ENCODE measurements at places on chromosomes 1 and 21.

DNA sequence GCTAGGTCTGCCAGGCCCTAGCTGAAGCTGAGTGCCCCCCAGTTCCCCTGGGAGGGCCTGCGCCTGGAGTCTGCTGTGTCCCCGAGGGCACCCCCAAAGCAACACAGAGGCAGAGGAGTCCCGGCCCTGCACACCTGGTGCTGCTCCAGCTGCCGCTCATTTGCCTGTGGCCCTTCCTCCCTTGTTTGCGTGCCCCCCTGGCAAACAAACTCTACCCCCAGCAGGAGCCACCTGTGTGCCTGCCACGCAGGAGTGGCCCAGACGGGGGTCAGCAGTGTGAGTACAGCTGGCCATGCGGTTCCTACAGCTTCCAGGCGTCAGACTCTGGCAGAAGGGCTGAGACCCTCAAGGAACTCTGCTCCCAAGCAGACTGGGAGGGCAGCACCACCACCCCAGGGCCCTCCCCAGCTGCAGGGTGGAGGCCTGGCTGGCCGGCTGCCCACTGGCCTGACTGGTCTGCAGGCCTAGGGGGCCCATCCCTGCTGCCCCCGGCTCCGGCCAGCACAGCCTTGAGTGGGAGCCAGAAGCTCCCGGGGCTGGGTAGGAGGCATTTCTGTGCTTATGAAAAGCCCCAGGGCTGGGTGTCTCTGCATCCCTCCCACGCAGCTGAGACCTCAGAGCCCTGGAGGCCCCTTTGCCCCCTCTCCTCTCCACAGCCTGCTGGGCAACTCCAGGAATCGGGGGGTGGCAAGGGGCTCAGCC is 563 bp upstream of the TAS1R3 start:
- DNase-seq, result no peak

- DNase-seq, result no peak
Observed at GRCh38 chr1:36351227-36351977, 28.0 kb upstream of the EVA1B start.

DNA sequence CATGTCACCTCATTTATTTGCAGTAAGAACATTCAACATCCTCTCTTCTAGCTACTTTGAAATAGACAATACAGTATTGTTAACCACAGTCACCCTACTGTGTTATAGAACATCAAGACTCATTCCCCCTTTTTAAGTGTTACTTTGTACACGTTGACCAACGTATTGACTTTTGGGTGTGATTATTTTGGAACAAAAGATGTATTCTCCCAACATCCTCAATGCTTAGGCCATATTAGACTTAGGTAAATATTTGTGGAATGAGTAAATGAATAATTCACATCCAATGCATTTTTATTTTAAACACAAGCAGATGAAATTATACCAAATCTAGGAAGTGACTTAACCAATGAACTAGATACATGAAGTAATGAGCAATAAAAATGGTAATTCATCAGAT is 296.6 kb downstream of the CHRM3 start:
- DNase-seq, result no peak

DNA sequence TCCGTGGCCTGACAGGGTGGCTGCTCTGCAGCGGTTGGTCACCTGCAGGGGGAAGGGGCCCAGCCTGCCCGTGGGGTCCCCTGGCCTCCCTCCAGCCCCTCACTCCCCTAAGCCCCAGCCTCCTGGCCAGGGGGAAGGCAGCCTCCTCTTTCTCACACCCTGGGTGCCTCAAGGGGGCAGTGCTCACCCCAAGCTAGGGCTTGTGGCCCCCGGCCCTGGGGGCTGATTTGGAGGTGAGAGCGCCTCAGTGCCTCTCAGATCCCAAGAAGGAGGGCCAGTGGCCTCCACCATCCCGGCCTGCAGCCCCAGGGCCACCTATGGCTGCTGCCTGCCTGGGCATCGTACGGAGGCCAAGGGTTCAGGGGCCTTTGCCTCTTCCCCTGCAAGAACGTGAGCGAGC is 66.4 kb upstream of the TTC34 start:
- no peak for DNase-seq

GRCh38 chr1:160066829-160067745 is 2.9 kb downstream of the KCNJ10 start:
- DNase-seq, result no peak

DNA sequence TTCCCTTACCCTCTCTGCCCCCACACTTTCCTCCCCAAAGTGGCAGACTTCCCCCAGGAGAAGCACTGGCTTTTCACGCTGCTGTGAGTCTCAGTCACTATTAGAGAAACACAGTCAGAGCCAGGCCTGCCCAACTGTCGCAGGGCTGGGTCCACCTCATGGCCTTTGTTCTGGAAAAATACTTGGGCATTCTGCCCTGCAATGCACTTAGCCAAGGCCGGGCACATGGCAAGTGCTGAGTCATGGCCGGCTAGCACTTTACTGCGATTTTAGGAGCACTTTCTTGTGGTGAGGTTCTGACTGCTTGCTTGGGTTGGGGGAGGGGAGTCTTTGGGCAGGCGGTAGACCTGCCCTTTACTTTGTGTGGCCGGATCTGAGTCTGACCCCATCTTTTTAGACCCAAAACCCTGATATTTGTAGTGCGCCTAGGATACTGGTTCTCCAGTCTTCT is 7.7 kb downstream of the EPHX1 start:
- DNase-seq, result peak; percentile 13

- DNase-seq, result no peak
Observed at GRCh38 chr1:30950053-30950452, 41.5 kb upstream of the SDC3 start.

GRCh38 chr1:154955039-154955717 is 721 bp downstream of the PBXIP1 start:
- peak; percentile 63 for DNase-seq

- DNase-seq, result no peak
Observed at GRCh38 chr1:156198831-156199349, 5.0 kb downstream of the SLC25A44 start.

DNA sequence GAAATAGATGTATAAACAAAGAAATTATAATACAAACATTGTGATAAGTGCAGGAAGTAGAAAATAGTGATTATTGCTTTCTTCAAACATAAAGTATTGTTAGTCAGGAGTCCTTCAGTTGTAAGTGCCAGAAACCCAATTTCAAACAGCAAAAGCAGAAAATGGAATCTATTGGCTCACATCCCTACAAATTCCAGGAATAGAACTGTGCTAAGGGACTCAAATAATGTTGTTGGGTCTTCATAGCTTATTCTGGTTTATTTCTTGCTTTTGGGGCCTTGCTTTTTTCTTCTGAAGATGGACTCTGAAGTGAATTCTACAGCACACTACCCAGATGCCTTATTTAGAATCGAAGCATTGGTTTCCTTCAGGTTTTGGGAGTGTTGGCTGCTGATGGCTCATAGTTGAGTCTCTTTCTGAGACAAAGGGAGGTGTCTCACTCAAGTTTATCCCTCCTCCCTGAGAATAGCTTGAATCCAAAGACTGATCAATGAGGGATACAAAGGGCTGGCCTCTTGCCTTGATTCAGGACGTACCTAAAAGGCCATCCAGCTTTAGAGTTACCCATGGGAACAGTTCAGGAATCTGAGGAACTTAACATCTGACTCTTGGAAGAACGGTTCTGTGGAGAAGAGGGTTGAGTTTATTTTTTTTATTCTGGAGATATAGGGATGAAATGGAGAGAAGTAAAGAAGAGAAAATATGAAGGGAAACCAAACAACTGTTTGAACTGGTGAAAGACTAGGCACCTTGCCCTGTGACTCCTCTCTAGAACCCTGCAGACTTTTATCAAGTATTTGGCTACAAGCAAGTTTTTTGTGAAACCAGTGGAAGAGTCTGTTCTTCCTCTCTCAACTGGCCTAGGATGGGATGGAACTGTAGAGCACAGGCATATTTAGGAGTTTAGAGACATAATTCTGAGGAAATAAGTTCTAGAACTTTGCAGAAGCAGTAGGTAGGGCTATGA is 39.0 kb upstream of the ATG4C start:
- no peak for DNase-seq

- peak; percentile 85 for DNase-seq
Observed at GRCh38 chr1:68321084-68321685, 88.9 kb upstream of the WLS start.

GRCh38 chr21:29708401-29708800 is 231.4 kb downstream of the GRIK1 start:
- no peak for DNase-seq

DNA sequence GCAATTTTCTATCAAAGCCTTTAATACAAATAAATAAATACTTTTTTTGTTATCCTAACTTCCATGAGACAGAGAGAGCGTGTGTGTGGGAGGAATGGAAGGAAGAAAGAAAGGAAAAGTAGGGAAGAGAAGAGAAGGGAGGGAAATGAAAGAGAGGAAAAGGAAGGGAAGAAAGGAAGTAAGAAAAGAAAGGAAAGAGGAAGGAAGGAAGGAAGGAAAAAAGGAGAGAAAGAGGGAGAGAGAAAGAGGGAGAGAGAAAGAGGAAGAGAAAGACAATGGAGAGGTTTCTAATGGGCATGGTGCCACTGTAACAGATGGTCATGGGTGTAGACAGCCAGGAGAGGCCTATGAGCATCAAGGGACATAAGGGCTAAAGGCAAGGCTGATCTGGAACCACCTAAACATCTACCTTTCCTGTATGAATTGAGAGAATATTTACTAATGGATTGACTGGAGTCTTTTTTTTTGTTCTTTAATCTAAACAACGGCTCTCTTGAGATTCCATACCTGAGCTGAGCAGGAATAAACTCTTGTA is 234.9 kb downstream of the PTPRC start:
- no peak for DNase-seq

DNA sequence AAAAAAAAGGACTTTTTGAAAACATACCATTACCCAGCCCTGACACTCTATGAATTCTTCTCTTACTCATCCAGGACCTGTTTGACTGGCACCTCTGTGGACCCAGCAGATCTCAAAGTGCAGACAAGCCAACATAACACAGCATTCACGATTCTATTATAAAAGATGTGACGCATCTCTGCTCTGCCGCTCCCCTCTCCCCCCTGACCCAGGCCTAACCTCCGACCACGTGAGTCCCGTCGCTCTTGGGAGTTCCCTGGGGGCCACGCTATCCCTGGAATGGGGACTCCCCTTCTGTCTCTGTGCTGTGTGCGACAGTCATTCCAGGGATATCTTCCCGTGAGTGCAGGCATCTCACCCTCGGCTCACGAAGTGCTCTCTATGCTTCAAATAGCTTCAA is 21.1 kb downstream of the LRRC38 start:
- DNase-seq, result no peak

DNA sequence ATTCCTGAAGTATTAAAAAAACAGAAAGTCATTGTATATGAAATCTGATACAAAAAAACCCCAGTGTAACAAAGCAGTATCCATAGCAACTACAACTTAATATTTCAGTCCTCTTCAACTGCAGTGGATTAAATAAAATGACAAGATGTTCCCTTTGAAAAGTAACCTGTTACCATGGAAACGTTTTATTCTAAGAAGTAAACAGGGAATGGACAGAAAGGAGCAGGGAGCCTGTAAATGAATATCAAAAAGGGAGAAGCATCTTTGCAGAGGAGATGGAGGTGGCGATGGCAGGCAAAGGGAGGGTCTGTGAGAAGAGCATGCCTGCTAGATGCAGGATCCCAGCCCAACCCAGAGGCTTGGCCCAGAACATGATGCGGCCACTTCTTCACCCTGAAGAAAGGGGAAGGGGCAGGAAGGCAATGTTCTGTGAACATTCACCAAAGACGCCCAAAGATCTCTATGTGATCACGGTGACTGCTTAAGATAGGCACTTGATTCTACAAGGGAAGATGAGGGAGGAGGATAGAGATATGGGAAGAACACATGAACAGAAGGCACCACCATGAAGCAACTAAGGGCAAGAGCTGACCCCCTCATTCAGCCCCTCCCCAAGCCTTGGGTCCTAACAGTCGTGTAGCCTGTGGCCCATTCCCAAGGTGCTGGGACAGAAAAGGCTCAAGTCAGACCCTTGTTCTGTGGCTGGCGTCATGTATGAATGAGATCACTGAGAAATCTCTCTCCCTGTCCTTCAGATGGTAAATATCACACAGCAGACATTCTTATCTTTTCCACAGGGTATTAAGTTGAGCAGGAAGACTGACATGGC is 200.0 kb downstream of the SLC45A1 start:
- DNase-seq, result no peak
